ENCODE measurements at places on chromosomes 7 and 10.

- DNase-seq, result no peak
Observed at GRCh38 chr7:137084607-137085380, 216.3 kb downstream of the CHRM2 start.

DNA sequence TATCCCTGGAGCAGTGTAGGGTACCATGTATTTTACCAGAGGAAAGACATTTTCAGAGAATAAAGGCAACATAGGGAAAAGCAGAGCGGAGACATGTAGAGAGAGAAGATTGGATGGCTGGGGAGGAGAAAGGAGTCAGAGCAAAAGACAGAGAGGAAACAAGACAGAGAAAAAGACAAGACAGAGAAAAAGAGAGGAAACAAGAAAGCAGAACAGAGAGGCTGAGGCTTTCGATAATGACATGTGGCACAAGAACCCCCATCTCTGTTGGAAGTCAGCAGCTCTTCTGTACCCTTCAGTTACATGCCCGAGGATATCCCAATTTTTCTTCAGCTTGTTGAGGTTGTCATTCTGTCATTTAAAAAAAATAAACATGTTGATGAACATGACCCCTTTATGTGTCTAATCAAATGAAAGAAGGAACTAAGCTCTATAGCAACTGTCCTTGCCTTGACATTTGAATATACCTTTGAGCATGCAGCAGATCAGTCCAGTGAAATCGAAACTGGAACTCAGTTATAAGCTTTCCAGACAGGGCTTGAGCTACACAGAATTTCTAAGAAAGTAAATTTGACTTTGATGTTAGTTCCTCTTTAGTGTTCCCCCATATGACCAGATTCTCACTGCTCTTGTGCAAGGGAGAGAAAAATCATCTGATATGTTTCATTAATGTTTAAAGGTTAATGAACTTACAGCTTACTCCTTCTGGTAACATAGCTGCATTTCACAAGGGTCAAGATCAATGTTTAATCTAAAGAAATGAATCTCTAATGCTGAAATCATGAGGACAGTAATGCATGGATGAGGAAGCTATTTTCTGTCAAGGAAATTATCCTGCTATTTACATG, 75.1 kb upstream of the SP4 start:
- DNase-seq, result no peak

DNA sequence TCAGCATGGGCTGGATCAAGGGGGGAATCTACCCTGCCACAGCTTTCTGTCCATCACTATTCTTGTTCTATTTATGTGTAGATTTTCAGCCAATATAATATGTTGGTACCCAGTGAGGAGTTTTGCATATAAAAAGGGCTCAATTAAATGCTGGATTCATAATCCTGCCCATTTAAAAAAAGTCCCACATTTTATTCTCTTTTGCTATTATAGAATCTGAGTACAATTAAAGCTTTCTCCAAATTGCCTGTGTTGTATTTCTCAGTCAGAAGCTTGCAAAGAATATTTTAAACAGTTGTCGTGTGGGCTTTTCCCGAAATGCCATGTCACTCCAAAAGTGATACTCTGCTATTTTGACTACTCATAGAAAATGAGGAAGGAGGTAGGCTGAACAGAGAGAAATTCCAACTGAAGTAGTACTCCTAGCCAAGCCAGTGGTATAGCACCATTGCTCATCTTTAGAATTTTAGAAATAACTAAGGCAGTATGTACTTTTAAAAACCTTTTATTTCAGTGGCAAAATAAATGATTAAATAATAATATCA, 108.3 kb upstream of the HDAC9 start:
- DNase-seq, result no peak

GRCh38 chr7:27969346-27969745, 211.2 kb downstream of the JAZF1 start:
- DNase-seq, result no peak

GRCh38 chr10:12512332-12513002, 163.1 kb downstream of the CAMK1D start:
- no peak for DNase-seq
